ENCODE measurements at places on chromosomes 1 and 21.

GRCh38 chr21:35376406-35377135 is 327.5 kb upstream of the RUNX1 start:
- DNase-seq, result no peak

DNA sequence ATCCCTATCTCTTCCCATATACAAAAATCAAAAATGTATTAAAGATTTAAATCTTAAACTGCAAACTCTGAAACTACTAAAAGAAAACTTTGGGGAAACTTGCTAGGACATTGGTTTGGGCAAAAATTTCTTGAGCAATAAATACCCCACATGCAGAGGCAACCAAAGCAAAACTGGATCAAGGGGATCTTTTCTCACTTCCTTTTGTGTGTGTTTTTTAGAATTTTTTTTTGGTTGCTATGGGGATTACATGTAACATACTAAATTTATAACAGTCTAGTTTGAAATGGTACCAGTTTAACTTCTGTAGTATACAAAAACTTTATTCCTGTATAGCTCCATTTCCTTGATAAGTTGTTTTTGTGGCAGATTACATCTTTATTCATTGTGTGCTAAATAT is 16.8 kb downstream of the MAST2 start:
- no peak for DNase-seq

- DNase-seq, result no peak
Observed at GRCh38 chr1:17135530-17135929, 16.3 kb upstream of the PADI2 start.

GRCh38 chr1:20404466-20404865 is 81.5 kb downstream of the CAMK2N1 start:
- no peak for DNase-seq

DNA sequence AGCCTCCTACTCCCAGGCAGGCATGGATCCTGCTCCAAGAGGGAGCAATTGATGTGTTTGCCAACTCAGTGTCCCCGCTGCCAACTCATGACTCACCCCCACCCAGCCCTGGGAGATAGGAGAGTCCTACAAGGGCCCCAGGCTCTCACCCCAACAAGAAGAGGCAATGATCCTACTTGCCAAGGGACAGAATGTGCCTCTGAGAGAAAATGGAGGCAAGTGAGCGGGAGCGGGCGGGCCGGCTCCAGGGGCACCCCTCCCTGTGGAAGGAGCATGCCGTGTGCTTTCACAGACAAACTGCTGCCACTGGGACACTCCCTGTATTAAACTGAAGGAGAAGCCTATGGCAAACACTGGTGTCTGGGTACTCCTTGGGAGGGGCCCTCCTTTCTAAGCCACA is 16.7 kb downstream of the PKP1 start:
- DNase-seq, result no peak

- DNase-seq, result no peak
Observed at GRCh38 chr1:162982364-162982763, 86.8 kb upstream of the RGS4 start.

DNA sequence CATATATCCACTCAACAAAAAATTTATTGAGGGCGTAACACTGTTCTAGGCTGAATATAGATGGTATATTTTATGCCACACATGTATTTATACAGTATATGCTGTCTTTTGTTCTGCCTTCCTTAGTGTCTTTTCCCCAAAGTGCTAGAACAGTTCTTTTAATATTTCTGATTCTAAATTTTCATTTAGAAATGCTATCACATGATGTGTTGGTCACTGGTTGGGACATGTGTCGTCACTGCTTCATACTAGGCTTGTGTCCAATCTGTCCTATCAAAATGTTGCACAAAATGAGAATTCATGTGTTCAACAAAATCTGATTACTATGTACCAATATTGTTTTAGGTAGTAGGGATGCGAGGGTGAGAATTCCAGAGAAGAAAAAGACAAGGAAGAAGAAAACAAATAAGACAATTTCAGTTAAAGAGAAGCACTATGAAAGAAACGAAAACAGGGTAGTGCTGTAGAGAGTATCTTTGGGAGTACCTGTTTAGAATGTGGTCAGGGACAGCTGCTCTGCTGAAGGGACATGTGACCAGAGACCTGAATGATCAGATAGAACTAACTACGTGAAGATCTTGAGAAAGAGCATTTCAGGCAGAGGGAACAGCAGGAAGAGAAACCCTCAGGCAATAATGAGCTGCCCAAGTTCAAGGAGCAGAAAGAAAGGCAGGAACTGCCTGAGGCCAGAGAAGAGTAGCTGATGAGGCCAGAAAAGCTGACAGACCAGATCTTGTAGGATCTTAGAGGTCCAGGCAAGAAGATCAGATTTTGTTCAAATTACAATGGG is 1.3 kb downstream of the KMO start:
- no peak for DNase-seq

- no peak for DNase-seq
Observed at GRCh38 chr1:45507893-45508292, 7.8 kb downstream of the MMACHC start.

DNA sequence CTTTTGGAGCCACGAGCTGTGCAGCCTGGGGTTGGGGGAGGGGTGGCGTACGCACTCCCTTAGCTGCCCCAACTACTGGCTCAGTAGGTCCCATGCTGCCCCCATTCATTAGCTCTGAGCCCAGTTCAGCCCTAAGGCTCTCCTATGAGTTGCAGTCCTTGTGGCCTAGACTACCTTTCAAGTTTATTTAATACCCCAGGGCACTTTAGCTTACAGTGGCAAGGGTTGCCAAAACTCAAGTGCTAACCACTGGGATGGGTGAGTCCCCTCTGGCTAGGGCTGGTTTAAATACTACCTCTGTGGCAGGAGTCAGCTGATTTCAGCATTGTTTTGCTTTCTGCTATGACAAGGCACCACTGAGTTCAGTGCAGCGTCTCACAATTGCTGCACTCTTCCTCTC is 118.2 kb downstream of the ODF2L start:
- DNase-seq, result no peak

DNA sequence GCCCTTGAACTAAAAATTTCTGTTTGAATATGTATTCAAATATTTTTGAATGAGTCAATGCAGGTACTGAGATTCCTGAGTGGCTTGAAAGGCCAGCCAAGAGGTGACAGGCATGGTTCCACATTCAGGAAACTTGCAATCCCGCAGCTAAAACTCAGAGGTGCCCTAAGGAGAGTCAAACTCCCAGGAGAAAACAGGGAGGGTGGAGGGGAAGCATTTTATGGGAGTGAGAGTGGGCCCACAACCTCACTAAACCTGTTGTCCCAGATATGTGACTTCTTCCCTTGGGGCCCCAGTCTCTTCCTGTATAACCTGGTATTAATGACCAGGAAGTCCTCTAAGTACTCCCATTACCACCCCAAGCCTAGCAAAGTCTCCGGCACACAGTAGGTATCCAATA is 189.6 kb downstream of the PLPP3 start:
- DNase-seq, result no peak

DNA sequence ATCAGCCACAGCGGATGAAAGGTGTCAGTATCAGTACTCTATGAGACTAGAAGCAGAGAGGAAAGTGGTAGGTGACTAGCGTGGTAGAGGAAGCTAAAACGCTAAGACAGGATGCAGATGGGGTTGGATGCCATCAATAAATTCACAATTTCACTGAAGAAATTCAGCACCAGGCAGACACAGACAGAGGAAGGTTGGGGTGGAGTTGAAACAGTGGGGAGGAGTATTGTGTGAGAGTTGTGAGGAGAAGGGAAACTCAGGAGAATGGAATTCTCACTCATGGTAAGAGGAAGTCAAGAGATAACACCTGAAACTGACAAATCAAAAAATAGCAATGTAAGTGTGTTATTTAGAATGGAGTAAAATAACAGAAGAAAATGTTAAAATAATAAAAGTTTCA is 208.5 kb upstream of the DAB1 start:
- no peak for DNase-seq

DNA sequence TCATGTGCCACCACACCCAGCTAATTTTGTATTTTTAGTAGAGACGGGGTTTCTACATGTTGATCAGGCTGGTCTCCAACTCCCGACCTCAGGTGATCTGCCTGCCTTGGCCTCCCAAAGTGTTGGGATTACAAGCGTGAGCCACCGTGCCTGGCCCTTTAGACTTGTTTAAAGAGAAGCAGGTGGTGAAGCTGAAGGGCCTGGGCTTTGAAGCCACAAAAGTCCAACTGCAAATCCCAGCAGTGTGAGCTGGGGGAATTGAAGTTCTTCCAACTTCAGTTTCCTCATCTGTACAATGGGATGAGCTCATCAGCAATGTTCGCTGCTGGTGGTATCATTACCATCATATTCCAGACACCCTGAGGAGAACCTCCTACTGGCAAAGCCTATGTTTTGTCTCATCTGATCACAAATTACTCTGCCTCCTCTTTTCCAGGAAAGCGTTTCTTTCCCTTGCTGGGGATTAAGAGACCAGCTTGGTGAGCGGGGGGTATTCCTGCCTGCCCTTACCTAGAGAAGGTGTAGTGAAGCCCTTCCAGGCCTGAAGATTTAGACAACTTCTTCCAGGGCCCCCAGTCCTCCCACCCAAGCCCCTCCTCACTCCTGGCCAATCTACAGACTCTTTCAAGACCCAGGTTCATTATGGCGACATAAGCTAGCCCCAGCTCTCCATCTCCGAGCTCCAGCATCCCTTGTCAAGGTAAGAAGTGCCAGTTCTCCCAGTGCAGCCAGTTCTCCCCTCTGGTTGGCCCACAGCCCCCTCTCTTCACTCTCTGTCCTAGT is 2.4 kb upstream of the SHISA4 start:
- no peak for DNase-seq

GRCh38 chr1:42186152-42186551 is 21.6 kb upstream of the GUCA2A start:
- DNase-seq, result no peak

DNA sequence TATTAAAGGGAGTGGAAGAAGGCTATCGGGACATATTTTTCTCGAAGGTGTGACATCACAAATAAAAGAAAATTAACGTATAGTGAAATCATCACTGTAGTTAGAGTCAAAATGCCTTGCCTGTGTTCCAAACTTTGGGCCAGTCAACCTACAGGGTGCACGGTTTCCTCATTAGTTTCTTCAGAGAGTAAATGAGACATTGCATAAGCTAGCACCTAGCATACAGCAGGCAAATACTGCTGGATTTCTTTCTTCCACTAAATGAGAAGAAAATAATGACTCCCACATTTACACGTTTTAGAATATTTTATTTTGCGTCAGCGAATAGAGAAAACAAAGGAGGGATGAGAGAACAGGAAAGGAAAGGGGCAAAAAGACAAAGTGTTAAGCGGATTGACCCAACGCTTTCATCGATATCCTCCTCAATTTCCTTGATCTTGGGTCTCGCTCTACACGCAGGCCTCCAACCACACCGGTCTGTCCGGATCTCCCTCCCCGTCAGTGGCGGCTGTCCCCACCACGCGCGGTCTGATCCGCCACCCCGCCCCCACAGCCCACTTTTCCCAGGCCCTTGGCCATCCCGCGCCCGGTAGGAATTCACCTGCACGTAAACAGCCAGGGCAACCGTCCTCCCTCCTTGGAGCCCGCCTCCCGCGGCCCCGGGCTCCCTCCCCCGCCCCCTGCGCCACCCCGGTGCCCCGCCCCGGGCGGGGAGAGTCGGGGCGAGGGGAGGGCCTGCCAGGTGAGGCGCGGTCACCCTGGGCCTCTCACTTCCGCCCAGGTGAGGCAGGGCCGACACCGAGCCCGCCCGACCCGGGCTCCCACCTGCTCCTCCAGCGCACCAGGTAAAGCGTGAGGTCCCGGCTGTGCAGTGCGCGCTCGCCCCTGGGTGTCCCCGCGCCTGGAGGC is at the start of gene PATJ:
Gene PATJ, plus strand, starts transcription at position 770 of the 909 bp plus-strand sequence. CDS start 20,413 bp downstream, outside the sequence.
- peak; percentile 24 for DNase-seq

GRCh38 chr1:219354962-219355361 is 181.3 kb downstream of the LYPLAL1 start:
- DNase-seq, result no peak

- peak; percentile 84 for DNase-seq
Observed at GRCh38 chr1:1324524-1325287, at the start of the genes CPTP and INTS11. Gene CPTP, plus strand, starts transcription at chr1:1324802. Its CDS starts 2,109 bp downstream, at chr1:1326911. Gene INTS11, minus strand, starts transcription at chr1:1324660. Its CDS starts 52 bp downstream, at chr1:1324608.

DNA sequence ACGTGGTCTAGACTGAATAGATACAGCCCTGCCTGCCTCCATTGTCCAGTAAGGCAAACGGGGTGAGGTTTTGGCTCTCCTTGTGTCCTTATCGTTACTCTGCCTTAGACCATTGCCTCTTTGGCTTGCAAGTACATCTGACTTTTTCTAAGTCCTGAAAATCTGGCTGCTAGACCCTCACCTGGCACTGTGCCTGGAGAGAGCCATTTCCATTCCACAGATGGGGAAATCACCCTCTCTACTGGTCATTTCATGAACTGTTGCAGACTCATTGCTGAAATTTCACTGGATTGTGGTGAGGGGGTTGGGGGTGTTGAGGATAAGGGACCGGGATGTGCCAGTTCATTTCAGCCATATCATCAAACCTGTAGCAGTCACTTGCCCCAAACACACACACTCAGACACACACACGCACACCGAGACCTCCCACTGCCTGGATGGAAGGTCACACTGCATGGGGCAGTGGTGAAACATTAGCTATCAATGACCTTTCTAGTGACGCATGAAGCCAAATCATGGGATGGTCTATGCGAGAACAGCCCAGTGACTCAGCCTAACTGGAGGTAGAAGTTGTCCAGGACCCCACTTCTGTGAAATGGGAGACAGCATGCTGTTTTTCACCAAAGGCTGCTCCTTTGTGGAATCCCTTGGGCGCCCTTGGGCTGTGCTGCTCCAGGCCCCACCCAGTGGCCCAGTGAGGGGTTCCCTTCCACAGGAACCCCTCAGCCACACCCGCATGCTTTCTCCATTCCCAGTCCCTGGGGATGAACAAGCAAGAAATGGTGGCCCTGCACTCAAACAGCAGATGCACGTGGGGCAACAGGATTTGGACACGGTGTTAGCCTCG is 34.9 kb upstream of the VASH2 start:
- DNase-seq, result peak; percentile 6

DNA sequence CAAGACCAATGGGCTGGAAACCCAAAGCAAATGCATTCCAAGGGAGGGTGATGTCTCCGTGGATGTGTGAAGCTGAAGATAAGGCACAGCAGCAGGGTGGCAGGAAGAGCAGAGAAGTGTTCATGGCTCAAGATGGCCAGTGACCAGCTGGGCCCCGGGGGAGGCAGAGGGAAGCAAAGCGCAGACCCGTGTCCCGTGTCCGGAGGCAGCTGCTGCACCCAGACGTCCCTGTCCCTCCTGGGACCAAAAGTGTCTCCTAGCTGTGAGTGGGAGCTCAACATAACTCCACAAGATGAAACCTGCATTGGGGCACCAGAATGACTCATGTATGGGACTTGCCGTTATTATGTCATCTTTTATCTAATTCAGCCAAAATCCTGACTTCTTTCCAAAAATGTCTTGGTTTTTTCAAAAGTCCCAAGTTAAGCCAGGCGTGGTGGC is 118.2 kb downstream of the RIPK4 start:
- no peak for DNase-seq

DNA sequence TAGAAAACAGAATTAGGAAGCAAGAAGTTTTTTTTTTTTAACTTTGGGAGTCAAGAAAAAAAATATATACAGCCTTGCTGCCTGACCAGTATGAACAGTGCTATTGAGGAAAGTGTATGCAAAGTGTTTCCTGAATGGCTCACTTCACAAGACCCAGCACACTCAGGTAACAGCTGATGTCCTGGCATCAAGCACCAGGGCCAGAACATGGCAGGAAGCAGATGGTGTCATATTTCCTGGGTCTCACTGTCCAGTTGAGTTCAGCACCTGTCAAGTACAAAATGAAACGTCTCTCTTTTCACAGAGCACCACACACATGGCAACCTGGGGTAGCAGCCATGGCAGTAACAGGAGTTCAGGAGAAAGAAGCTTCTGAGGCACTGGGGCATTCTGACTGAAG is 372.3 kb downstream of the TTLL7 start:
- DNase-seq, result no peak

- DNase-seq, result no peak
Observed at GRCh38 chr1:225950905-225951497, 10.0 kb upstream of the LEFTY2 start.
